Tongue (tissue), 3 donors: ENCODE measurements at places on chromosomes 5 and 9. TPM values are rescaled to one million over a fixed set of nuclear protein-coding genes. Genes with fewer than 3 reads are reported as not detected.

- no peak for DNase-seq
Observed at GRCh38 chr9:133589454-133590227, 19.5 kb downstream of the FAM163B start.

DNA sequence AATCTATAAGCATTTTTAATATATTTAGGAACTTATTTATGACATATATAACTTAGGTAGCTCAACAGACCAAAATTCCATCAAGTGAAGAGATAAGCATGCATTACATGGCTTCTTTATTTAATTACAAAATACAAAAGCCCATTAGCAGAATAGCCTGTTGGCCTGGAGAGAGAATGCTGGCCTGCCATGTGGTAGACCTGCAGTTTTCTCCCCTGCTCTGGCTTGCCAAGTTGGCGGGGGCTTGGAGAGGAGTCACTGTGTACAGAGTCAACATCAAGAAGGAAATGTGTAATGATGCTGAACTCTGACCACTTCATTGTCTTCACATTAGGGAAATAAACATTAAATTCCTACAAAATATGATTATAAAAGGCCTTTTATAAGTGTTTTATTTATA, 69.8 kb upstream of the CNTLN start:
- no peak for DNase-seq

DNA sequence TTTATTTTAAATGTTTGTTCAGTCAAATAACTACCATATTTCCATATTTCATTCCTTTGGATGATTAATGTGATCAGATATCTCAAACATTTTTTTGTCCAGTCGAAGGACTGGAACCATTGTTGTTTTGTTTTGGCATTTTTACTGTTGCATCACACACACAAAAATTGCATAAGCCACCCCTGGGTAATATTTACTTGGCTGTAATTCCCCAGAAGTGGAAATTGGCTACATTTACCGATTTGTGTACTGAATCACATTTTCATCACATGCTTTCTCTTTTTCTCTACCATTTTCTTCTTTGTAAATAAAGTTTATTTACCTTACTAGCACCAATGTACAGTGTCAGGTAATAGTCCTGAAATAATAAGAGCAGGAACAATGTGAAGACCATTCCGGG, 1729.7 kb upstream of the WWC1 start:
- DNase-seq = no peak

- DNase-seq = no peak
Observed at GRCh38 chr5:40171971-40172370, 507.7 kb upstream of the PTGER4 start.

GRCh38 chr5:146607659-146608332, 91.8 kb upstream of the GPR151 start:
- DNase-seq = no peak

The TMEM215 gene
- 2.1 TPM for total RNA-seq

The TSSK1B gene
- total RNA-seq = not detected

The PHF24 gene
- 0.31 TPM for total RNA-seq

The WNT8A gene
- total RNA-seq = not detected

The FBLL1 gene
- 6.9 TPM for total RNA-seq

The SLC38A9 gene
- total RNA-seq = 33.8 TPM
